ENCODE measurements at places on chromosomes 4 and X. TPM values are rescaled to one million over a fixed set of nuclear protein-coding genes. Genes with fewer than 3 reads are reported as not detected.

GRCh38 chr4:18366892-18367291 lies 345.3 kb upstream of the LCORL start:
- no peaks in the 10 kb centered on the region for H3K4me1 ChIP-seq
- no peaks in the 10 kb centered on the region for H3K36me3 ChIP-seq
- no peak for DNase-seq
- no peaks in the 10 kb centered on the region for H3K27me3 ChIP-seq
- H3K27ac ChIP-seq = no peak overlapping the region
- H3K4me3 ChIP-seq = no peak overlapping the region

GRCh38 chrX:77014377-77015372 lies 432.5 kb upstream of the FGF16 start:
- H3K4me3 ChIP-seq = no peak overlapping the region
- no peaks in the 10 kb centered on the region for H3K4me1 ChIP-seq

DNA sequence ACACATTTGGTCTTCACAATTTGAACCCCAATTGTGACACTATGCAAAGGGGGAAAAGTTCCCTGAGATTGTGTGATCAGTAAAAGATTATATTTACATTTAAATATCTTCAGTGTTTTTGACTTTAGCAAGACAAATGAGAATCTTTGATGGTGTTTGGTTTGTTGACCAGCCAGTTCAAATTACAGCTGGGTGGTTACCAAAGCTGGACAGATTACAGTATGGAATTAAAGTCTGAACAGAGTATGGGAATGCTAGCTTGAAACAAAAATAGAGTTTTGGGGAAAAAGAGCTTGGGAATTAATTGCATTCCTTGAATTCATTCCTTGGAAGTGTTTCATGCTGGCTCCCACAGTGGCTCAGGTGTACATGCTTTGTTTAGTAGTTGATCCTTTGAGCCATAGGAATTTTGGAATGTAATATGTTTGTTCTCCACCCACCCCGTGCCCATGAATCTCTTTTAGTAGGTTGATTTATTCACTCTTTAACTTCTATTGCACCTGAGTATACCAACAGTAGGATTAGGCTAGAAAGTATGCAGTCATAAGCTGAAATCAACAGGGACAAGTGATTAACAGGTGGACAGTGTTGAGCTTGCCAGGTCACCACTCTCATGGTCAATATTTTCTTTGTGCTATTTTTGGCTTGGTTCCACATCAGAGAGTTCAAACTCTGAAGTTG lies 81.1 kb upstream of the HELT start:
- H3K27me3 ChIP-seq = no peaks in the 10 kb centered on the region
- H3K4me1 ChIP-seq = no peaks in the 10 kb centered on the region
- no peak overlapping the region for H3K27ac ChIP-seq
- no peak for DNase-seq
- no peak overlapping the region for H3K4me3 ChIP-seq

GRCh38 chr4:149676076-149676475 lies 139.6 kb downstream of the IQCM start:
- no peak overlapping the region for H3K4me3 ChIP-seq
- no peak for DNase-seq
- H3K27ac ChIP-seq = no peak overlapping the region
- no peaks in the 10 kb centered on the region for H3K27me3 ChIP-seq

Gene LANCL3
- total RNA-seq = 0.29 TPM

Gene TCEAL9
- 96.4 TPM for total RNA-seq

Gene SERPINA7
- total RNA-seq = not detected

Gene TMSB15C
- total RNA-seq = 3.2 TPM

All from osteoblast (primary cell).